ENCODE measurements at places on chromosomes 6 and 20.
A peak's percentile ranks its signal among the peaks of the same experiment; 100 is the strongest.

DNA sequence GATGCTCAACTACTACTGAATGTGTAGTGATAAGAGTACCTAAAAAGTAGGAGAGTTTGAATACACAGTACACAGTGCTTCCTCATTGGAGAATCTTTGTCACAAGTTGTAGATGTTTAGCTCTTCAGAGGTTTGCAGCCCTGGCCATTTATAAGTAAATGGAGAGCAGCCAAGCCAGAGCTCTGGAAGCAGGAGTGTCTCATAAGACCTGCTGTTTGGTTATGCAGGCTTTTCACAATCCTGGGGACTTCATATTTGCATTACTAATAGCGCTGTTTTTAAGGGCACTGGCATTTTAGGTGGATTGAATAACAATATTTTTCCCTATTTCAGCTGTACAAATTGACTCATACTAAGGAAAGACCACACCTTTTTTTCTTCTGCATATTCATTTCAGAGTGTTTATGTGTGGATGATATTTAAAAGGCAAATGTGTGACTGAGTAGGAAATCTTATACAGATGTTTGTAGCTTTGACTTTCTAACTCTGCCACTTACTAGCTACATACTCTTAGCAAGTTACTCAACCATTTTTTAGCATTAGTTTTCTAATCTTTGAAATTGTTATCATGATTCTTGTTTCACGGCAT is 730.5 kb upstream of the MAP3K7 start:
- DNase-seq = peak; percentile 79

GRCh38 chr6:49582529-49582928 is 32.1 kb downstream of the C6orf141 start:
- DNase-seq = no peak

DNA sequence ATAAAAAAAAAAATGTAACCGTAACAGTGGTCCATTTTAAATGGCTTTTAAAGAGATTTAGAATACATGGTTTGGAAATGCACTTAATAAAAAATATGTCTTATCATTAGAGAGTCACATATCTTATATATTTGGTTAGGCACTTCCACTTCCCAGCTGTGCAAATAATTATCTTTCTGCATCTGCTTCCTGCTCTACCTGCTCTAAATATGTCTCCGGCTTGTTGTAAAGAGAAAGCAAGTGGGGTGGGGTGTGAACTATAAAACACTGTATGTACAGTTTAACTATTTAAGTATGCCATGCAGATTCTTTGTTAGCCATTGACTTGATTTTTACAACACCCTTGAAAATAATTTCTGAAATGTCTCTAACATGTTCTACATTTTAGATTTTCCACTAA is 106.3 kb downstream of the NKAIN2 start:
- DNase-seq = no peak

GRCh38 chr6:3905945-3906845 is 57.0 kb downstream of the FAM50B start:
- DNase-seq = peak; percentile 76

GRCh38 chr6:100165442-100165841 is 171.4 kb upstream of the MCHR2 start:
- DNase-seq = no peak

GRCh38 chr6:129740013-129740412 is 30.0 kb upstream of the ARHGAP18 start:
- DNase-seq = no peak

- DNase-seq = no peak
These were observed 275.9 kb upstream of the PRND start for GRCh38 chr20:4445784-4446183.

DNA sequence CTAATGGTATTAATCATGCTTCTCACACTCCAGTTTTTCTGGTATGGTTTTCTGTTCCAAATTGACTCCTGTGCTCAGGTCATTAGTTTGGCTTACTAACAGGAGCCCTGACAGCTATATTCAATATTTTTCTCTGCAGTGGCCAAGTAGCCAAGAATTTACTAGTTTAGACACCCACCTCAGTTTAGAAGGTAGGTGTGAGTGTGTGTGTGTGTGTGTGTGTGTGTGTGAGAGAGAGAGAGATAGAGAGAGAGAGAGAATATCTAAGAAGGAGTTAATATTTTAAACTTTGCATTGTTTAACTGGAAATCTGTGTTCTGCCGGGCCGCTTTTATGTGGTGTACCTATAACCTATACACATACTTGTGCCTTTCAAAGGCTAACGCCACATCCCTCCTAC is 18.5 kb downstream of the JARID2 start:
- DNase-seq = no peak

- DNase-seq = no peak
These were observed 89.9 kb downstream of the NOL4L start for GRCh38 chr20:32495217-32495565.

GRCh38 chr20:10728873-10729670 is 55.3 kb upstream of the JAG1 start:
- peak; percentile 9 for DNase-seq

- DNase-seq = no peak
These were observed 20.1 kb downstream of the APCDD1L start for GRCh38 chr20:58494923-58495622.

DNA sequence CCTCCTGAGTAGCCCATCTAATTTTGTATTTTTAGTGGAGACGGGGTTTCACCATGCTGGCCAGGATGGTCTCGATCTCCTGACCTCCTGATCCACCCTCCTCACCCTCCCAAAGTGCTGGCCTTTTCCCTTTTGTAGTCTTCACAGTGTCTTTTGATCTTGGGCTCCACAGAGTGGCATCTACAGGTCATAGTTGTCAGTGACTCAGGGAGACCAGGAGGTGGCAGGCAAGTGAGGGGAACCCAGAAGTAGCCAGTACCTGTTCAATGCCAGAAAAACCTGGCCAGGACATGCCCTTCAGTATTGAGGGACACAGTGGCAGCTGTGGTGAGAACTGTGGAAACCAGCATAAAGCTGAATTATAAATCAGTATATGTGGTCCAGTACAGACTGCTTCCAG is 19.6 kb downstream of the RPP21 start:
- no peak for DNase-seq

DNA sequence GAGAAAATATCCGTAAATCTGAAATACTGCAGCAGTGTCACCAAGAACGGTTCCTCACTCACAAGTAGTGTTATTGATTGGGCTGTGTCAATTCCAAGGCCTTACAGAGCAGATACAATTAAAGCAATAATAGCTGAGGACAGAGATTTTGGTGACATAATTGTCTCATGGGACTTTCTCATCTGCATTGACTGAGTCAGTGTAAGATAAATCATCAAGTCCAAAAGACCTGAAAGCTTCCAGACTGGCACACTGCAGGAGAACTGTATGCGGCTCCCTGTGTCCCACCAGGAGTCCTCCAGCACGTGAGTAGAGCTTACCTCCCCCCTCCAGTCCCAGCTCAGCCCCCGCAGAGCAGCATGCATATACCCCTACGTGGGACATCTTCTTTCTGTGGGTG is 655.2 kb upstream of the ARID1B start:
- no peak for DNase-seq

DNA sequence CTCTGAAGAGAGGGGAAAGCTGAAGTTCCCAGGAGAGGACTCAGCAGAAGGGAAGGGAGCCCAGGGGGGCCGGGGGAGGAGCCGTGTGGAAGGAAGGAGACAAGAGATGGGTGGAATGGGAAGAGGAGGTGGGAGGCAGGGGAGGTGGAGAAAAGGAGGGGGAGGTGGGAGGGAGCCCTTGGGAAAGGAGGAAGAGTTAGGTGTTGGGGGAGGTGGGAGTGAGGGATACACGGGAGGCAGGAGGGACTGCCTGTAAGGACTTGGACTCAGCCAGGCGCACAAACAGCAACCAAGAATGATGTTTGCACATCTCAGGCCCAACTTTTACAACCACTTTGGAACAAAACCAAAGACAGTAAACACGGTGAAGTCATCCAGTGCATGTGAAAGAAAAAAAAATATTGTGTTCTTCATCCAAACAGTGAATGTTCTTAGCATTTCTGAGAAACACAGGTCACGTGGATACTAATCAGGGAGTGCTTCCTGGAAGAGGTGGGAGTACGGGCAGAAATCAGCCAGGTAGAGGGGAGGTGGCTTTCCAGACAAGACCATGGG is 17.4 kb upstream of the LSM14B start:
- DNase-seq = peak; percentile 76

- DNase-seq = no peak
These were observed 49.4 kb downstream of the CTCFL start for GRCh38 chr20:57475388-57476083.

- DNase-seq = no peak
These were observed 1.7 kb upstream of the TCF15 start for GRCh38 chr20:611843-612185.

GRCh38 chr20:3710011-3710466 is 2.4 kb downstream of the SIGLEC1 start:
- no peak for DNase-seq

GRCh38 chr6:57265755-57266221 is 43.7 kb upstream of the RAB23 start:
- DNase-seq = no peak

DNA sequence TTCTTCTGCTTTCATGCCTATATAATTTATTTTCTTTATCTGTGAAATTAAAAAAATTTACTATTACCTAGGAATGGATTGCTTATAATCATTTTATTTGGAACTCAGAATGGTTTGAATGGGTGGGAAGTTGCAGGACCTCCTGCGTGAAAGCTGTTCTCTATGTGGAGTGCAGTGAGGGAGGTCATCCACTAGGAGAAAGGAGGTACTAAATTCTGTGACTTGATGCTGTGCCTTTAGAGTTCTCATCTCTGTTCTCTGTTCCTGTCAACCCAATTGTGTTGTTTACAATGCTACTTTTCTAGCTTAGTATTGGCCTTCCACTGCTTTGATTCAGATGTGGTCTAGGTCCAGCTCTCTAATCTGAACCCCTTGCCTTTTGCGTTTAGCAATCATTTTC is 65.0 kb upstream of the HIVEP1 start:
- no peak for DNase-seq

- no peak for DNase-seq
These were observed 52.4 kb downstream of the DSTN start for GRCh38 chr20:17622086-17622850.

DNA sequence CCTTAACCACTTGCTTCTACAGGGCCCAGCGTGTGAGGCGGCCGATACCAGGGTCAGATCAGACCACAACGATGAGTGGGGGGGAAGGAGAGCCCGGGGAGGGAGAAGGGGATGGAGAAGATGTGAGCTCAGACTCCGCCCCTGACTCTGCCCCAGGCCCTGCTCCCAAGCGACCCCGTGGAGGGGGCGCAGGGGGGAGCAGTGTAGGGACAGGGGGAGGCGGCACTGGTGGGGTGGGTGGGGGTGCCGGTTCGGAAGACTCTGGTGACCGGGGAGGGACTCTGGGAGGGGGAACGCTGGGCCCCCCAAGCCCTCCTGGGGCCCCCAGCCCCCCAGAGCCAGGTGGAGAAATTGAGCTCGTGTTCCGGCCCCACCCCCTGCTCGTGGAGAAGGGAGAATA is 2.8 kb downstream of the RING1 start:
- DNase-seq = no peak

DNA sequence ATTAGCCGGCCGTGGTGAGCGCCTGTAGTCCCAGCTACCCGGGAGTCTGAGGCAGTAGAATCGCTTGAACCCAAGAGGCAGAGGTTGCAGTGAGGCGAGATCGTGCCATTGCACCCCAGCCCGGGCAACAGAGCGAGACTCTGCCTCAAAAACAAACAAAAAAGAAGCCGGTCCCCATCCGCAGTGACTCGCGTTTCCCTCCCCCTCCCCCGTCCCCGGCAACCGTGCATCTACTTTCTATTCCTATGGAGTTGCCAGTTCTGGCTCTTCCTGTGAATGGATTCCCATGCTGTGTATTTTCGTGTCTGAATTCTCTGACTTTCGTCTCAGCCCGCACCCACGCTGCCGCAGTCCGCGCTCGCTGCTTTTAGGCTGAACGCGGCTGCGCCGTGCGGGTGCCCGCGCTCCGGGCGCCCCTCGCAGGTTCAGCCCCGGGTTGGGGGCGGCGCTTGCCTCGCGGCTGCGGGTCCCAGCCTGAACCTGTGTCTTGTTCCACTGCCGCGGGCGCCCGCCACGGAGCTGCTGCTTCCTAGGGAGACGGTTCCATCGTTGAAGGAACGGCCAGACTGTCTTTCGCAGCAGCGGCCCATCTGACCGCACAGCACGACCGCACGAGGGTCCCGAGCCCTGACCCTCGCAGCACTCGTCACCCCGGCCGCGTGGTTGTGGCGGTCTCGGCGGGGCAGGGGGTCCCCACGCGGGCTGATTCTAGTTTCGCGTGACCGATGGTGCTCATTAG is 1.1 kb upstream of the MRGBP start:
- DNase-seq = peak; percentile 54

- DNase-seq = no peak
These were observed 13.3 kb upstream of the SLC2A12 start for GRCh38 chr6:134065706-134066105.

DNA sequence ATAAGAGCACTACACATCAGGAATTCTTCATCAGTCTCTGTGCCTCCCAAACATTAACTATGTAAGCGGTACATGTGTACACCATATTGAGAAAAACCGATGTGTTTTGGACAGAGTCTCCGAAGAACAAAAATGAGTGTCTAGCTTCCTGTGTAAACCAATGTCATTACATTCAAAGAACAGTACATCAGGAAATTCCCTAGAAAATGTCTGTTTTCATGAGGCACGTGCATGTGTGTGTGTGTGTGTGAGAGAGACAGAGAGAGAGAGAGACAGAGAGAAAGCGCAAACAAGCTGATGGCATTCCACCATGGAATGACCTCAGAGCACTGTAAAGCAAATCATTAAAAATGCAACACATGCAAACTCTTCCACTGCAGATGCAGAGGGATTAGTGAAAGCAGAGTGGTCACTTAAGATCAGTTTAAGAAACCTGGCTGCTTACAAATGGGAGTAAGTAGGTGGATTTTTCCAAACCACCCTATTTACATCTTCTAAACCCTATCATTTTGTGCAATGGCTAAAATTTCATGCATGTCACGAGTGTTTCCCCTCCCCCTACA is 133.9 kb downstream of the HIVEP2 start:
- DNase-seq = no peak

DNA sequence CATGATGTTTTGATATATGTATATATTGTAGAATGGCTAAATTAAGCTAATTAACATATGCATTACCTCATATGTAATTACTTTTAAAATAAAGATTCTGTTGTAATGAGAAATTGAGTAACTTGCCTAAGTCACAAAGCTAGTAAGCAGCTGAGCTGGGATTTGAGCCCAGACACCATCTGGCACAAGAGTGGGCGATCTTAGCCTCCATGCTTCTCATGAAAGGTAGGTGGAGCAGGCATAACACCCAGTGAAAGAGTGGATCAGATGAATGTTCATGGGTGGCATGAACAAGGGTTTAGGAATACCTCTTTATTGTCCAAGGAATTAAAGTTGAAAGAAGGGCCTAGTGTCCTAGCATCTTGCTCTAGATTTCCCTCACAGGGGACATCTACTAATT is 365.4 kb downstream of the TFAP2B start:
- DNase-seq = no peak

Measured in umbilical cord (tissue), 2 donors.